ENCODE measurements at places on chromosomes 6 and 20.

- DNase-seq, result no peak
Measured at GRCh38 chr6:107064579-107065065, 36.6 kb downstream of the MTRES1 start.

- no peak for DNase-seq
Measured at GRCh38 chr6:64955435-64955848, 751.6 kb downstream of the EYS start.

DNA sequence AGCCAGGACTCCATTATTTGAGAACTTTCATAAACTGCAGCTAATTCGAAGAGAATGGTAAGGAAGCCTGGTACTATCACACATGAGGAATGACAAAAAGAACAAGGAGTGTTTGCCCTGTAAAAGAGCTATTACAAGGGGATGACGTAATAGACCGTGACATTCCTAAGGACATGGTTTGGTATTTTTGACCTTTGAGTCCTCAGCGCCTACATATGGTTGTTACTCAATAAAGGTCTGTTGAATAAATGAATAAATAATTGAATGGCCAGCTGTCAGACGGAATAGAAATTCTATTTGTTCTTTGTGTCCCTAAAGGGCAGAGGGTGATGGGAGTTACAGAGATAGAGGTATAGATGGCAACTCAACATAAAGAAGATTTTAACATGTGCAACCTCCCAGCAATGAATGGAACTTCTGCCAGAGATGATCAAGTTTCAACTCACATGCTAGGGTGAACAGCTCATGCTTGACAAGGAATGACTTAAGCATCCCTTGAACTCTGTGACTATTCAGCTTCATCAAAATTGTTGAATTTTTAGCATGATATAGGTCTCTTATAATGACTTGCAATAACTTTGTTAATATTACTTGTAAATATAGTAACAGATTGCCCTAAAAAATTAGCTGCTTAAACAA is 115.4 kb downstream of the TENT5A start:
- no peak for DNase-seq

DNA sequence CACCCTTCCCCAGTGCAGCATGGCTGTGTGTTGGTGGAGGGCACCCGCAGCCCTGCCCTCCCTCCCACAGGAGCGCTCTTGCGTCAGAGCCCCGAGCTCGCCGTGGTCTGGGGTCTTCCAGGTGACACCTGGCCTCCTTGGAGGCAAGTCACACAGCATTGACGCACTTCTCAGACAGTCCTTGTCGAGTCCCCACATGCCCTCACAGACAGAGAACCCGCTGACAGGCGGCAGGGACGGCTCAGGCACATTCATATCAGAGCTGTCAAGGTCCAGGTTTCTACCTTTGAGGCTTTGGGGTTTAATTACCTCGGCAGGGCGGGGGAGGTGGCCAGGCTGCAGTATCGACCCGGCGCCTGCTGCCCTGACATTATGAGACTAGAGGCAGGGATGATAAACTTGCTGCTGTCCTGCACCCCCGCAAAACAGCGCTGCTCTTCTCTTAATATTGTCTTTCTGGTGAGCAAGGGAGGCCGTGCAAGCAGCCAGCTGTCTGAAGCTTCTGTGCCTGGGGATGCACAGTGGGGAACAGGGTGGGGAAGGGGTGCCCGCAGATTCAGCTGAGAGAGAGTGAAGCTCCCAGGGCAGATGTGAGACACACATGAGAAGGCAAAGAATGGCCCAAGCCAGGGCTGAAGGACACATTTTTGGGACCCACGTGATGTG is 4.7 kb downstream of the NPEPL1 start:
- DNase-seq, result no peak

DNA sequence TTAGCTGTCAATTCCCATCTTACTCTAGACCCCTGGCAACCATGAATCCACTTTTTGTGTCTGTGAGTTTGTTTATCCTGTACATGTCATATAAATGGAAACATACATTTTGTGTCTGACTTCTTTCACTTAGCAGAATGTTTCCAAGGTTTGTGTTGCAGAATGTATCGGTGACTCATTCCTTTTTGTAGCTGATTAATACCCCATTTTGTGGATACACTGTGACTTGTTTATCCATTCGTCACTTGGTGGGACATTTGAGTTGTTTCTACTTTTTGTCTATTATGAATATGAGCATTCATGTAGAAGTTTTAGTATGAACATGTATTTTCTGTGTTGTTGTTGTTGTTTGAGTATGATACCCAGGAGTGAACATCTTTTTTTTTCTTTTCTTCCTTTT is 21.4 kb downstream of the CDYL start:
- no peak for DNase-seq

- DNase-seq, result no peak
Measured at GRCh38 chr20:53252002-53252401, 279.8 kb downstream of the TSHZ2 start.

GRCh38 chr6:134004714-134005113 is 47.7 kb downstream of the SLC2A12 start:
- DNase-seq, result no peak

DNA sequence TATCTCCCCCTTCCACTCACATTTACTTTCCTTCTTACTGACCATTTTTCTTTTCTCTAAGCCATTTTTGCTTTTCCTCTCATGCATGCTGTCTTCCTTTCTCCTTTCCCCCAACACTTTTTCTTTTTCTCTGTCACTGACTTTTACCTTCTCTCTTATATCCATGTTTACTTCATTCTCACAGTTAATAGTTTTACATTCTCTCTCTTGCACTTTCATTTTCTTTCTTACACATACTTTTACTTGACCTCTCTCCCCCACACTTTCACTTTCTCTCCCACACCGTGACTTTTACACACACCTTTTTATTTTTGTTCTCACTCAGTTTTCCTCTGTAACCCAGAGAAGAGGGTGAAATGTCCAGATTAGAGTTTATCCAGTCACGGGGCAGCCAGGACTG is 636.3 kb downstream of the PTPRT start:
- no peak for DNase-seq

DNA sequence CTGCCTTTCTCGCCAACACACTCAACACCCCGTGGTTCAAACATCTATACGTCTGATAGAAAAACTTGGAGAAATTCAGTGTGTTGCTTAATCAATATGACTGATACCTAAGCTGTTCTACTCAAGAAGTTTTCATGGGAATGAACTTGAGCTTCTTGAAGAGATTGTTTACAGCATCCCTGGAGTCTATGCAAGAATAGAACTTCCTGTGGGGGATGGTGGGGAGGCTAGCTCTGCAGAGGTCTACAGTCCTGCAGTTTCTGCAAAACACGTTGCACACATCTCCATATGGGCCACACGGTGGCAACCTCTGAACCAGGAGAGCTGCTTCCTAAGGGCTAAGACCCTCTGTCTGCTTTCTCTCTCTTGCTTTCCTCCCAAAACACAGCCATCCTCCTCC is 32.7 kb upstream of the FANCE start:
- DNase-seq, result no peak

DNA sequence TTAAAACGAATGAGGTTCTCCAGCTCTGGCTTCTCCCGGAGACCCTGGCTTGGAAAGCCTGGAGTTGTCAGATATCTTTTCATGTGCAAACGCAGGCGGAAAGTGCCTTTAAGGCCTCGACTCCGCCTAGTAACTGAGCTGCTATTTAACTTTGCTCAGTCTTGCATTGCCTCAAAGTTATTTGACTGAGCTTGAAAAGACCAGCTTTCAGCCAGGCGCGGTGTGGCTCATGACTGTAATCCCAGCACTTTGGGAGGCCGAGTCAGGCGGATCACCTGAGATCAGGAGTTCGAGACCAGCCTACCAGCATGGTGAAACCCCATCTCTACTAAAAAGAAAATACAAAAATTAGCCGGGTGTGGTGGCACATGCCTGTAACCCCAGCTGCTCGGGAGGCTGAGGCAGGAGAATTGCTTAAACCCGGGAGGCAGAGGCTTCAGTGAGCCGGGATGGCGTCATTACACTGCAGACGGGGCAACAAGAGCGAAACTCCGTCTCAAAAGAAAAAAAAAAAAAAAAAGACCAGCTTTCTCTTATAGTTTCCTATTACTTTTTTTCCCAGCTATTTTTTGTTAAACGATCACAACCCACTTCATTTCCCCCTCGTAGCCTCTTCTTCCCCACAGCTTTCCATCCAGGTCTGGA is 1.9 kb downstream of the GCNT2 start:
- no peak for DNase-seq

DNA sequence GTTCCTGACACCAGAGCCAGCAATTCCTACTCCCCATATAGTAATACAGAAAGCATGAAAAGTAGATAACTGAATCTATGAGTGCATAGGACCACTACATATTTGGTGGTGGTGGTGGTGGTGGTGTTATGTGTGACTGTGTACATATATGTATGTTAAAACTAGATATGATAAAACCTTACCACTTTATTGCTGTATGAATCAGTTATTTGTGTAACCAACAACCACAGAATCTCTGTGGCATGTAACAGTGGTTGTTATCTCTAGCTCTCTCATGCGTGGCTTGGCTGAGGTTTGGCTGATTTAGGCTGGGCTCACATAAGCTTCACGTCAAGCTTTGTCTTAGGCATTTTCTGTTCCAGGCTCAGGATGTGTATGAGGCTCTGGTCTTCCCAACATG is 55.7 kb downstream of the PLCB1 start:
- DNase-seq, result no peak

GRCh38 chr20:24670341-24670872 is 201.0 kb downstream of the SYNDIG1 start:
- DNase-seq, result no peak

DNA sequence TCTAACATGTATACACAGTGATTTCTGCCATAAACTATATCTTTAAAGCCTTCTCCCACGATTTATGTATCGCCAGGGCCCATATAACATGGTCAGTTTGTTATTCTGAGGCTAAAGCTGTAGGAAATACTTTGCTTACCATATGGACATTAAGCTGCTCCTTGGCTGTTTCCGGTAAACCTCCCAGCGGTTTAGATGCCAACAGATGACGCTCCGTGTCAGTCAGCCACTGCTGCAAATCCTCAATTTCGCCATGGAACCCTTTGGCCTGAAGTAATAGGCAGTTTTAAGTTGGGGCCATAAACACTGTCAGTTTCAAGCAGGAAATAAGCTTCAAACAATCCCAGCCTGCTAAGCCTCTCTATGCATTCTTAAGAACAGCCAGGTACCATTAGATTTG is 145.4 kb downstream of the DST start:
- DNase-seq, result no peak

GRCh38 chr6:8513174-8513573 is 77.8 kb upstream of the SLC35B3 start:
- DNase-seq, result no peak

DNA sequence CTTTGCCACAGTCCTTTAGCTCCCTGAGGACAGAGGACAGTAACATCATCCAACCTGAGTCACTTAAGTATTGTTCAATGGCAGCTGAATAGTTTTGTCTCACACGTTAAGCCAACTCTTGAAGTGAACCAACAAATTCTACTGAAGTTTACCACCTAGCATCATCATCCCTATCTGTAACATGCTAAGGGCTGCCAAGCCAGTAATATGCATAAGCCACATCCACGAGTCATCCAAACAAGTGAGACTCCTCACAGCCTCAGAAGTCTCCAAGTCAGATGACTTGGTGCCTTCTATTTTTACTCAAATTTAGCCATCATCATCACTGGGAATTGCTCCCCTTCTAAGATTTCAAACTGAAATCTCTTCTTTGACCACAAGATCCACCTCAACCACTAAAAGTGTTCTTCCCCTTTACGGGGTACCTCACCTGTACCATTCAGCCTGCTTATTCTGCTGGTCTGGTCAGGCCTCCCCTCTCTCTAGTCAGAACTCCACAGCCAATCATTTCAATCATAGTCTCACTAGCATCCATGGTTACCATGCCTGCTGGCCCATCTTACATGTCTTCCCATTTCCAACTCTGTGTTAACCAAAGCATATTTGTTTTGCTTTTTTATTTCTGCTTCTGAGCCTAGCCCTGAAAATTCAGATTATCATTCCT is 73.7 kb downstream of the DTNBP1 start:
- DNase-seq, result no peak

- no peak for DNase-seq
Measured at GRCh38 chr6:133101790-133102189, 139.4 kb upstream of the EYA4 start.

DNA sequence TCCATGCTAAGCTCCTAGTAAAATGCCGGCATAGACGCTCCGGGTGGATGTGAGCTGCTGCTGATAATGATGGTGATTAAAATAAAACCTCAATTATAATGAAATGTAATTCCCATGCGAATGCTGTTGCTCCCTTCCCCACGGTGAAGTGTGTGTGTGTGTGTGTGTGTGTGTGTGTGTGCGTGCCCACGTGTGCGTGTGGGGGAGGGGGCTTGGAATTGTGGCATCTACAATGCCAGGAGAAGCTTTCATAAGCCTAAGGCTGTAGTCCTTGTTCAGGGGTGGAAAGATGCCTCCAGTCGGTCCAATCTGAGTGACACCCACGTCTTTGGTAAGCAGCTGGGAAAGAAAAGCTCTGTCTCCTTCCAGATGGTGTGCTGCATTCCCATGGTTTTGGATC is 137.9 kb downstream of the CDH26 start:
- DNase-seq, result no peak

- DNase-seq, result no peak
Measured at GRCh38 chr6:70008189-70008588, 141.8 kb downstream of the COL19A1 start.

- DNase-seq, result no peak
Measured at GRCh38 chr6:80930376-80930775, 822.1 kb downstream of the TENT5A start.

DNA sequence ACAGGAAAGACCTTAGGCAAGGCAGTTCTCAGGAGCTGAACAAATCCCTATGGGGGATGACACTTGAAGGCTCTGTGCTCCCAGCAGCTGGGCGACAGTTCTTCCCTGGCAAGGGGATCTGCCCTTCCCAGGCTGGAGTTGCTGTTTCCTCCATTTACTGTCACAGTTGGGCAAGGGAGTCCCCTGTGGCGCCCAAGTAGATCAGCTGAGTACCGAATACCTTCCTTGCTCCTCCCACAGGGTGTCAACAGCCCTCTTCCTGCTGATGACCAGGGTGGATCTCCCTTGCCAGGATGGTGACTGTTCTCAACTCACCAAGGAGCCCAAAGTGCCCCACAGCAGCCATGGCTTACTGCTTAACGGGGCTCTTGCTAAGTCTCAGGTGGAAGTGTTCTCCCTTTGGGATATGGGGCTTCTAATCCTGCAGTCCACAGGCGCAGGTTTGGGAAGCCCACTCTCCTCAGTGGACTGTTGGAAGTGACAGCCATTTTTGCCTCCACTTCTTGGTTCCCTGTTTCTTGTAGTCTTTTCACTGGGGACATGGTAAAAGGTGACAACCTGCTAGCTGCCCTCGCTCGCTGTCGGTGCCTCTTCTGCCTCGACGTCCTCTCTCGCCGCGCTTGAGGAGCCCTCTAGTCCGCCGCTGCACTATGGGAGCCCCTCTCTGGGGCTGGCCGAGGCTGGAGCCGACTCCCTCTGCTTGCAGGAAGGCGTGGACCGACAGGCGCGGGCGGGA is 5.7 kb upstream of the PSMG4 start:
- no peak for DNase-seq

GRCh38 chr20:32012159-32012688 is 2.0 kb downstream of the CCM2L start:
- DNase-seq, result no peak

DNA sequence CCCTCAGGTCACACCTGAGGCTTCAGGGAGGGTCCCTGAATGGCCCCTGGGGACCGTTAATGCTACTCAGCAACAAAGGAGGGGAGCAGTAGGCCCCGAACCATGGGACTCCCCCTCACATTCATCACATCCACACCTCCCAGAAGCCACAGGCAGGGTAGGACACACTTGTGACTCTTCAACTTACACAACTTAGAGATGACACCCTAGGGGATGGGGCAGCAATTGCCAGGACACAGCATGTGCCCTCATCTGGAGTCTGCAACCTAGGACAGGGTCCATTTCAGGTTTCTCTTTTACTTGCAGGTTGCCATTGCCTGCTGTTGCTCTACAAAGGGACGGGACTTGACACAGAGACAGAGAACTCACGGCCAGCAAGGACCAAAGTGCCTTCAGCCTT is 770 bp downstream of the ULBP3 start:
- DNase-seq, result no peak
